CD4-positive, alpha-beta T cell (primary cell): ENCODE measurements at places on chromosomes 12 and 14.

- no peak for DNase-seq
Measured at GRCh38 chr14:21066882-21067502, 3.1 kb upstream of the ARHGEF40 start.

DNA sequence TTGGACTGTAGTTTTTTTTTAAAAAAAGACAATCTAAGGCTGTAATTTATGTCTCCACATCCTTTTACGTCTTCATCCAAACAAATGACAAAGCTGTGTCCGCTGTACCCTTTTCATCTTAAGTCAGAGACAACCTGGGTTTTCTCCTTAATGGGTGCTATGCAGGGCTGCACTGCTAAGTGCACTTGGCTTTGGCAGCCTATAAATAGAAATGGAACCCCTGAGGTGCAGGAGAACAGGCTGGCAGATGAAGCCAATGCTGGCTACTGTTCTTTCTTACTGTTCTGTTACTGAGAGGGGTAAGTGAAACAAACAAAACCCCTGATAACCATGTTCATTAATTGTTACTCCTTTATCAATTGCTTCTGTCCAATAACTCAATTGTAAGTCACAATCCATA is 47.1 kb upstream of the KICS2 start:
- no peak for DNase-seq

GRCh38 chr14:55077170-55078151 is 26.0 kb downstream of the MAPK1IP1L start:
- DNase-seq = no peak

- peak; percentile 81 for DNase-seq
Measured at GRCh38 chr12:55929306-55929791, 1.6 kb upstream of the DGKA start.

- no peak for DNase-seq
Measured at GRCh38 chr14:95533822-95534221, 1.0 kb upstream of the GLRX5 start.

- no peak for DNase-seq
Measured at GRCh38 chr14:70885343-70886022, 21.8 kb upstream of the PCNX1 start.

GRCh38 chr14:76862546-76863282 is 36.5 kb downstream of the LRRC74A start:
- DNase-seq = no peak

DNA sequence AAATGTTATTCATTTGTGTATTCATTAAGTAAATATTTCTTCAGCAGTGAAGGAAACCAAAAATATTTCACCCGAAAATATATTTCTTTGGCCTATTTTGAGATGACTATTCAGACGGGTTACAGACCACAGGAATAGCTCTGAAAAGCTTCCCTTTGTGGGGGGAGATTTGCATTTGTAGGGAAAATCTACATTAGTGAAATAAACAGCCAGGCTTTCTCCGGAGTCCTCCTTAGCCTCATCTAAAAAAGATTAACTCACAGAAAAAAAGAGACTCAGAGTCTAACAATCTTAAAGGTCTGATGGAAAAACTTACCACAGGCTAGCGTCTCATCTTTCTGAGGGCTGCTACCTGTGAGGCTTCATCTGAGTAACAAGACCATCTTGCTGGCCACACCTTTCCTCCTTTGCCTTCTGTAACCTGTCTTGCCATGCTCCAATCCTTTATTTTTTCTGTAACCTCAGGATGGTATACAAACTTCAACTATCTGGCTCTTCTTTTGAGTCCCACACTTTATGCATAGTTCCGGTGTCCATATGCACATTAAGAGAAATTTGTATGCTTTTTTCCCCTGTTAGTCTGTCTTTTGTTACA is 100.7 kb downstream of the CNTN1 start:
- DNase-seq = no peak

DNA sequence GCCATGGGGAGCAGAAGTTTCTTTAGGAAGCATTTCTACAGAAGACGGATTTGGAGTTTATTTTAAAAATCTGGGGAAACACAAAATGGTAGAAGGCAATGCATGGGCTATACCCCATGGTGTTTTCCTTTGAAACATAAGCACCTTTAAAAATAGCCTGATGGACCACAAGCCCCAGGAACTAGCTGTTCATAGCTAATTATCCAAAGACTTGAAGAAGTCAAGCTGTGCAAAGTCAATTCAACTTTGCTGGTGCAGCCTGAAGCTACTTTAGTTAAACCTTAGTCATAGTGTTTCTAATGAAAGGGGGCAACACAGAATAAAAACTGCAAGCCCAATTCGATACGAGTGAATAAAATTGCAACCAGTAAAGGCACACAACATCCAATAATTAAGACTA is 732.5 kb downstream of the GALC start:
- no peak for DNase-seq

GRCh38 chr14:52267501-52268278 is at the start of gene PTGDR:
PTGDR (plus strand) TSS chr14:52267698; CDS start chr14:52267815, 117 bp downstream.
- DNase-seq = peak; percentile 28

DNA sequence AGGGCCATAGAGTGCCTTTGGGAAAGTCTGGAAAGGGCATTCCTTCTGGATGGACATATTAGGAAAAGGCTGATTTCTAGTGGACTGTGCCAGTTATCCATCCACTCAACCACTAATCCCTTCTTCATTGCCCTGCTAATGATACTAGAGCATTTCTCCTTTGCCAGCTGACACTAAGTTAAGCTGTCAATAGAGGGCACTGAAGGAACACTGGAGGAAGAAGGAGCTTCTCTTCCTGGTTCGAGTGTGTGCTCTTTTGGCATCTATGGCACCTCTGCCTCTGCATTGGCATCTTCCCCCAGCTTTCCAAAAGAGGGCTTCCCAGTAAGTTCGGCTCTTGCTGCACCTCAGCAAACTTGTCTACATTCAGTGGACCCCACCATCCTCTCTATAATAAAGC is 165.4 kb downstream of the DERA start:
- DNase-seq = no peak

DNA sequence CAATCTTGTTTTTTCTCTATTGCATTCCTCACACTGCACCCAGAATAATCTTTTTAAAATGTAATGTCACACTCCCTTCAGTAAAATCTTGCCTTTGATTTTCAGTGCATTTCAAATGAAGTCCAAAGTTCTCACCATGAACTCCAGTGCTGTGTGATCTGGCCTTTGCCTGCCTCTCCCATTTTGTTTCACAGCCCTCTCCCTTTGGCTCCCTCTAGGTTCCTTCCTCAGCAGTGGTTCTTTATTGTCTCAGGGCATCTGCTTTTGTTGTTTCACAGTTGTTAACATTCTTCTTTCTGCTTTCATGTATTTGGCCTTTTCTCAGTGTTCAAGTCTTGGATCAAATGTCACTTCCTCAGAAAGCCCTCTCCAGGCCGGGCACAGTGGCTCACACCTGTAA is 84.5 kb upstream of the AMN1 start:
- no peak for DNase-seq

GRCh38 chr12:107035733-107036132 is 48.8 kb upstream of the MTERF2 start:
- no peak for DNase-seq

GRCh38 chr12:105409801-105410471 is 79.4 kb downstream of the C12orf75 start:
- no peak for DNase-seq

GRCh38 chr12:43883311-43883710 is 47.4 kb downstream of the TMEM117 start:
- DNase-seq = no peak

GRCh38 chr14:93135399-93135798 is 19.7 kb upstream of the ITPK1 start:
- DNase-seq = no peak
